T-cell (primary cell): ENCODE measurements at places on chromosomes 4 and X.

GRCh38 chrX:15146515-15146914 is 123.4 kb downstream of the ASB9 start:
- no peak for DNase-seq

DNA sequence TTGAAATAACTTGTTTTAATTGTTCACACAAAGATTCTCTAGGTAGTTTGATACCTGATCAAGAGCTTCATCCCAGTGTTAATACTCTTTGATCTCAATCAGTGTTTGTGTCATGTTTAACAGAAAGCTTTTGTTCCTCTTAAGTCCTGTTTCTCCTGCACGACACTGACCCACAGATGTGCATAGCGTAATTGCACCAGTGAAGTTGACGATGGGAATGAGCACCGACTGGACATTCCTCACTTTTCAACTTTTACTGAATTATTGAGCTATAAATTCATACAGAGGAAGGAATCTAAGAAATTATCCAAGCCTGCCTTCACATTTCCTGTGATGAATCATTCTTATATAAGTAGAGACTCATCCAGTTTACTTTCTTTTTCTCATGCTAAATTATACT is 878.7 kb upstream of the TENM3 start:
- no peak for DNase-seq

DNA sequence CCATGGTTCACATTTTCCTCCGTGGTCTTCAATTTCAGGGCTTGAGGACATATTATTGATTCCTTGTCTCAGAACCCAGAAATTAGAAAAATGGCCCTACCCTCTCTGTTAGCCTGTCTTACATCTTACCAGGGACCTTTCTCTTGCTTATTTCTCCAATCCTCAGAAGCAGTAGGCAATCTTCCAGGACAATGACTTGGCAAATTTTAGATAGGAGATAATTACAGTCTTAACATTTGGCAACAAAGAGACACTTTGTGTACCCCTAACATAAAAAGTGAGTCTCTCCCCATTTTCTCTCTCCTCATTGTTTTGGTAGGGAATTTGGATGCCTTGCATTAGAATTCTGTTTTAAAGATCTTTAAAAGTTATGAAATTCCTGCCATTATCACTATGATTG is 778.1 kb upstream of the SLIT2 start:
- DNase-seq, result no peak

GRCh38 chr4:124429746-124430250 is 282.7 kb downstream of the ANKRD50 start:
- DNase-seq, result no peak

DNA sequence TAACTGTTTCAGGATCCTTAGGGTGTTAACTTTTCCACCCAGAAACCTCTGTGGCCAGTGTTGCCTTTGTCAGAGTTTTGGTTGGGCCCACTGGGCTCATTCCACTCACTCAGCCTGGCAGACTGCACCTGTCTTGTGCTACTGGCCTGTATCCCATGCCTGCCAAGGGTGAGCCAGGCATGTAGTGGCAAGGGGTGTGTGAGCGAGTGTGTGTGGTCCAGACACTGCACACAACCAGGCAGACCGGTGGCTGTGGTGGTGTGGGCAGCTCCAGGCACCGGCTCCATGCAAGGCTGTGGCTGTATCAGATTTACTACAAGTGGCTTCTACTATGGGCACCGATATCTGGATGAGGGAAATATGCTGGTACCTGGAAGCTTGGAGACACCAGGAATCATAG is 394.6 kb upstream of the DMD start:
- no peak for DNase-seq

DNA sequence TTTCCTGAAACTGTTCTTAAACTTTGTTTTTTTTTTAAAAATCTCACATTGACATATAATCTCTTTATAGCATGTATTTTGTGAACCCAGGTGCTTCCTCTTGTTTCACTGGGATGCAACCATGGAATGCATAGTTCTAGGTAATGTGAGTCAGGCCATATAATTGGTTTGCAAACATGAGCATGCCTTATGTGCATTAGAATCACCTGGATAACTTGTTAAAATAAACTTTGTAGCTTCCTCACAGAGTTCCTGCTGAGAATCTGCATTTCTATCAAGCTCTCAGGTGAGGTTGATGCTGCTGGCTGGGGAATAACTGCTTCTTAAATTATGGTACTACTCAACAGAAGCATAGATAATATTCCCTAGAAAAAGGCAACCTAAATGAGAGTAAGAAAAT is 940.3 kb upstream of the LCORL start:
- DNase-seq, result no peak

- DNase-seq, result no peak
Measured at GRCh38 chr4:56755901-56756300, 65.6 kb downstream of the SPINK2 start.

DNA sequence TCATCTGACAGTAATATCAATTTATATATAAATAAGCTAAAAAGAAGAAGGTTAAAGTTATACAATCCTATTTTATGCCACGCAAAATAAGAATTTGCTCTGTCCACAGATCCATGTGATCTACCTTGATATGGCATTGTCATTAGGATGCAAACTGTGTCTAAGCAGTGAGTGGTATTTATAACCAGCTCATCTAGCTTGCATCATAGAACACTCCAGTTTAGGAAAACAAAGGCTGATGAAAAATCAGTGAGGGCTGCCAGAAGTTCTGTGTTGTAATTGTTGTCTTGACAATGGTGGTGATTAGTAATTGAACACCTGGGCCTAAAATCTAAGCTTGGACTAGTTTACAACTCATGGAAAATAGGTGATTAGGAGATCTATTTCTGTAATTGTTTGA is 111.0 kb downstream of the CPE start:
- no peak for DNase-seq

GRCh38 chr4:105944540-105944939 is 49.3 kb downstream of the NPNT start:
- DNase-seq, result no peak

- DNase-seq, result no peak
Measured at GRCh38 chr4:80264825-80265224, 1.6 kb upstream of the FGF5 start.

DNA sequence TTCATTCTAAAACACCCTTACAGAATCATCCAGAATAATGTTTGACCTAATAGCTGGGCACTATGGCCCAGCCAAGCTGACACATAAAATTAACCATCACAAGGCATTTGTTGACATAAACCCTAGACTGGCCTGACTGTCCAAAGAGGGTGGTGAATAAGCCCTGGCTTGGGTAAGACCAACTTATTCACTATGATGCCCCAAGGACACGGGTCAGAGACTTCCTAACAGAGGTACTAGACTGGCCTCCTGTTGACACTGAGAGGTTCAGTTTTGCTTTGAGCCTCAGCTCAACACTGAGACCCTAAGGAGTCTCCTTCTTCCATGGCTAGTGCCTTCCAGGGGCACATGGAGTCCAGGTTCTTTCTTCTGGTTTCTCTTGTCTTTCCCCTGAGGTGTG is 21.3 kb downstream of the FGF2 start:
- no peak for DNase-seq

DNA sequence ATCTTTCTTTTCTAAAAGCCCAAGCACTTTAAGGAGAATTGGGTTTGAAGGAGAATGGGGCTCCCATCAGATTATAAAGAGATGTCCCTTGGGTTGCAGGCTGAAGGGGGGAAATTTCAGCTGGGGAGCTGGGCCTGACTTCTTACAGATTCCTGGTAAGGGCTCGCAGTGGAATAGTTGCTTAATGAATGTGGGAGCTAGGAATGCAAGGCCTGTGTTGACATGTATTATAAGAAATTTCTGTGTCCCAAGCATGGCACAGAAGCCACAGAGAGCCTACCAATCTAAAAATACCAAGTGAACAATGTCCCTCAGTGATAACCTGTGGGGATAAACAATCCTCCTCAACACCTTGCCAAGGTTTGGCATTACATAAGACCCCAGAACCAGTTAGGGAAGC is 39.3 kb upstream of the WNK3 start:
- no peak for DNase-seq

- peak; percentile 70 for DNase-seq
Measured at GRCh38 chrX:153900831-153901752, 3.4 kb upstream of the AVPR2 start.

GRCh38 chr4:156330436-156331031 is 376.9 kb upstream of the CTSO start:
- no peak for DNase-seq

DNA sequence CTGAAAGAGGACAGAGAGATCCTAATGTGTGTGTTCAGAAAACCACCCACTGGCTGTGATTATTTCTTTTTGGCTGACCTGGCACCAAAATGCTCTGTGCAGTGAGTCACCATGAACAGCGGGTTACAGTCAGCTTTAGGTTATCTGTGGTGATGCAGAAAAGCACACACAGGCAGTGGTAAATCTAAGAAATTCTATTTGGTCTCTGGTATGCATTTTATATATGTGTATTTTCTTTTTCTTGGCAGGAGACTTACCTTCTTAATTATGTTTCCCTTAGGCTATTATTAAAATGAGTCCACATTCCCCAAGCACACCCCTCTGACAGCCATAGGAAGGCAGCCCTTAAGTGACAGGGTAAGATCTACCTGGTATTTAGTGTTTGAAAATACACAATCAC is 79.1 kb upstream of the TFDP3 start:
- DNase-seq, result no peak

GRCh38 chr4:121380776-121381462 is at the start of gene QRFPR:
TSS of gene QRFPR (minus strand) at chr4:121381018. CDS start at chr4:121380647, 371 bp downstream.
- DNase-seq, result no peak

GRCh38 chrX:50200907-50201306 is at the start of gene AKAP4:
TSS of gene AKAP4 (minus strand) at chrX:50201007. CDS start at chrX:50200889, 118 bp downstream.
- DNase-seq, result no peak

- no peak for DNase-seq
Measured at GRCh38 chr4:154660052-154660451, 47.6 kb upstream of the FGG start.

GRCh38 chr4:94583914-94584641 is 132.3 kb downstream of the PDLIM5 start:
- DNase-seq, result peak; percentile 4

DNA sequence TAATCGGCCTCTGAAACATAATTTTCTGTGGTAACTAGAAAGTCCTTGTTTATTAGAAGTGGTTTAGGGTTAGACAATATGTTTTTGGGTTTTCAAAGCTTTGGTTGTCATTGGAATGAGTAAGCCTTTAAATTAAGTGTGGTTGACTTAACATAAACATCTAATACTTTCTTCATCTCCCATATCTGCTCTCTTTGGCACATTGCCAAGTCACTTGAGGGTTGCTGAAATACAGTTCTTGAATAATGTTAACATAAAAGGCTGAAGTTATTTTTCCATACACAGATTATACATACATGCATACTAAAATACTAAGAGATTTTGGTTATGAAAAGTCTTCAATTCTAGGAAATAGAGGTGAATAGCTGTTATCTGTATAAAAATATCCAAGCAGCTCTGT is 241.7 kb upstream of the BMP3 start:
- DNase-seq, result no peak

- DNase-seq, result no peak
Measured at GRCh38 chr4:68658672-68659071, 11.8 kb downstream of the UGT2B15 start.

DNA sequence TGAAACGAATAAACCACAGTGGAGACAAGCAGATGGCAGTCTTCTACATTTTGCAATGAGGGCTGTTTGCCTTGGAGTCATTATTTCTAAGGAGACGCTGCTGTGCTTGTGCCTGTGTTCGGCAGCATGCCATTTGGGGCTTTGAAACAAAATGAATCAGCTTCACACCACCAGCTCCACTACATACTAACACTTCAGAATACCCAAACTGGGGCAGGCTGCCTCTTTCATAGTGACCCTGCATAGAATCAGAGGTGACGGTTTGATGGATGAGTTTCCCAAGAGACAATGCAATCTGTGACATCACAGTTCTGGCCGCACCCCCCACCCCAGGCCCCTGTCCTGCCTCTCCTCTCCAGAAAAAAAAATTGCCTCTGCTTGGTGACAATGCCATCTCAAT is 57.1 kb upstream of the MID1 start:
- no peak for DNase-seq

DNA sequence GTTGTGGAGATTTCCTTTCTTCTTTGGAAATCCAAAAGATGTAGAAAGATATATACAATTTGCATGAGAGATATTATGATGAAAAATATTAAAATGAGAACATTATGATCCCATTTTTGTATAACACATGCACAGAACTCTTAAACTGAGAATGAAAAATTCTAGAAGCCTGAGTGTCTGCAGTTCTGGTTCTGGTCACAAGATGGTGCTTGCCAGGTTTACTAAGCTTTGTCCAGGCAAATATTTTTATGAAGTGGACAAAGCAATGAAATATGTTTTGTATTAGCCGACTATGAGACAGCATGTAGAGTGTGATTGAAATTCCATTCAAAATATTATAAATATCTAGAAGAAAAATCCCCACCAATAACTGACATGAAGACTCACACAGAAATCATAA is 2.2 kb downstream of the PWWP3B start:
- no peak for DNase-seq

GRCh38 chr4:2943364-2944090 is 19.7 kb downstream of the NOP14 start:
- DNase-seq, result no peak

GRCh38 chr4:119523399-119523798 is 105.2 kb downstream of the PDE5A start:
- no peak for DNase-seq

GRCh38 chr4:83387012-83387411 is 52.4 kb upstream of the HPSE start:
- no peak for DNase-seq

GRCh38 chrX:10121787-10122186 is 35.0 kb upstream of the CLCN4 start:
- DNase-seq, result no peak

- no peak for DNase-seq
Measured at GRCh38 chrX:56233682-56234081, 1.5 kb downstream of the KLF8 start.

GRCh38 chrX:42948723-42949657 is 171.0 kb upstream of the PPP1R2C start:
- DNase-seq, result no peak

GRCh38 chr4:151760002-151760401 is 805 bp downstream of the GATB start:
- no peak for DNase-seq

- DNase-seq, result no peak
Measured at GRCh38 chrX:57929373-57929772, 19.1 kb upstream of the ZXDA start.

GRCh38 chrX:152915541-152916241 is 17.8 kb downstream of the ZNF185 start:
- DNase-seq, result no peak

GRCh38 chrX:119606280-119607017 is at the start of gene NKRF:
TSS of gene NKRF (minus strand) at chrX:119606424.
- peak; percentile 88 for DNase-seq

DNA sequence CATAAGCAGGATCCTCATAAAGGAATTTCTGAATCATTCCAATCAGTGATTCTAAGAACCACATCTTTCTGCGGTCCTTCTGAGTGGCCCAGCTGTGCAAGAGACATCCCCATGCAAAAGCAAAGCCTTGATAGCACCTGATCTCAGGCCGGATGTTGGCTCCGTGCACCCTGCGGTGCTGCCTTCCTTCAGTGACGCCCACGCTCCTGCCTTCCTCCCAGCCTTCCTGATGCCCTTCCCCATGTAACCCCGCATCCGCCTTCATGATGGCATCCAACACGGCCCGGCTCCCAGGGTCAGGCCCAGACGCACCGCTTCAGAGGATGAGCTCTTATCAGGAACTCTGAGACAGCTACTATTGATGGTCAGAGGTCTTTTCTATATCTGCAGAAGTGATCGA is 20.4 kb upstream of the CYP4V2 start:
- DNase-seq, result no peak

GRCh38 chr4:123776267-123776666 is 379.7 kb downstream of the SPRY1 start:
- DNase-seq, result no peak

GRCh38 chr4:95547715-95548471 is 880 bp downstream of the UNC5C start:
- DNase-seq, result no peak

- DNase-seq, result no peak
Measured at GRCh38 chrX:71623714-71624113, 5.4 kb upstream of the CXCR3 start.
